ENCODE measurements at places on chromosomes 4 and X.
A peak's percentile ranks its signal among the peaks of the same experiment; 100 is the strongest.

DNA sequence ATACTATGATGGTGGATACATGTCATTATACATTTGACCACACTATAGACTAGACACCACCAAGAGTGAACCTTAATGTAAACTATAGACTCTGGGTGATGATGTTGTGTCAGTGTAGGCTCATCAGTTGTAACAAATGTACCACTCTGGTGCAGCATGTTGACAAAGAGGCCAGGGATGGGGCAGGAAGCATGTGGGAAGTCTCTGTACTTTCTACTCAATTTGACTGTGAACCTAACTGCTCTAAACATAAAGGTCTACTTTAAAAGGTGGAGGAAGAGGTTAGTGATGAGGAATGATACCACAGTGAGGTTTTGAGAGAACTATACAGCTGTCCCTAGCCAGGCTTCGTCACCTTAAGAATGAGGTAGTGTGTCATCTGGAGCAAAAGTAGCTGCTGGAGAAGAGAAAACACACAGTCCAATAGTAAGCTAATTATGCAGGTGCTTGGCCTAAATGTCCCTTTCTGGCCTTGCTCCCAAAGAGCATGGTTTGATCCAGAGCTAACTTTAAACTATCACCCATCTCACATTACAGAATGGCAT lies 38.4 kb downstream of the GRSF1 start:
- DNase-seq: no peak

GRCh38 chrX:45851434-45851991 lies 650.8 kb upstream of the DIPK2B start:
- DNase-seq: peak; percentile 70

GRCh38 chrX:39725114-39725513 lies 372.6 kb downstream of the BCOR start:
- no peak for DNase-seq

- no peak for DNase-seq
Observed at GRCh38 chr4:10197952-10198351, 81.4 kb upstream of the WDR1 start.

DNA sequence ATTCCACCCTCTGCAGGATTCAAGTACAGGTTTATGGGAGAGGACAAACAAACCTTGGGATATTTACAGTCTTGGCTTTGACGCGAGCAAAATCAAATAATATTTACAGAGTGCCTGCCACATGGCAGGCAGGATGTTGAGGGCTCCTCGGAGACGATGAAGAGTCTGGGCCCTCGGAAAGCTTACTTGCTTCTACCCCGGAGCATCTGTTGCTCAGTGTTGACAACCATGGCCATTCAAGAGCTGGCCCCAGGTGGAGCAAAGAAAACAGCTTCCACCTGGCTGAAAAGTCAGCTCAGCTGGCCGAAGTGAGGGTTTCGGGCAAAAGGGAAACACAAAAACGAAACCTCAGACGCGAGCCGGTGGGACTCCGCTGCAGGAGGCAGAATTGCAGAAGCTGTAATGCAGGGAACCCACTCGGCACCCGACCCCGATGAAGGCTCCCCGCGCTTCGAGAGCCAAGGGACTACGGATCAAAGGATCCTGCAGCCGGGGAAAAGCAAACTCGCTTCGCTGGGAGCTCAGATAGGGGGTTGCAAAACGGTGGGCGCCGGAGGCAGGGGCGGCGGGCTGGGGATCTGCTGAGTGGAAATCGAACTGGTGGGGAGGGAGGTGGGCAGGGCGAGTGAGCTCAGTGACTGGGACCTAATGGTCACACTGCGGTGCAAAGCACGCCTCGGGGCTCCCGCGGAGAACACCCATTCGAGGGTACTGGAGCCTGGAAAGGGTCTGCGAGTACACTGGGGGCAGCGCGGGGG lies 805 bp downstream of the ATP8A1 start:
- DNase-seq: peak; percentile 48

DNA sequence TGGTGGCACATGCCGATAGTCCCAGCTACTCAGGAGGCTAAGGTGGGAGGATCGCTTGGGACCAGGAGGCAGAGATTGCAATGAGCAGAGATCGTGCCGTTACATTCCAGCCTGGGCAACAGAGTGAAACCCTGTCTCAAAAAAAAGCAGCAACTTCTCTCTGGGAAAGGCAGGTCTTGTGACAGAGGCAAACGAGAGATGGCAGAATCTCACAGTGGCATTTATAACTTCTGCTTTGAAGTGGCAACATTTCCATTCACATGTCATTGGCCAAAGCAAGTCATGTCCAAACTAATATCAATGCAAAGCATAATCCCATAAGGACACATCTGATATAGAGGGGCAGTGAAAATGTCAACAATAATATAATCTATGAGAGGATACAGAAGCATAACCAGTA lies 79.8 kb downstream of the PPEF2 start:
- no peak for DNase-seq

GRCh38 chrX:120029354-120029753 lies 48.1 kb downstream of the RHOXF2B start:
- no peak for DNase-seq

GRCh38 chr4:99458911-99459447 lies 23.8 kb upstream of the ADH7 start:
- DNase-seq: no peak

DNA sequence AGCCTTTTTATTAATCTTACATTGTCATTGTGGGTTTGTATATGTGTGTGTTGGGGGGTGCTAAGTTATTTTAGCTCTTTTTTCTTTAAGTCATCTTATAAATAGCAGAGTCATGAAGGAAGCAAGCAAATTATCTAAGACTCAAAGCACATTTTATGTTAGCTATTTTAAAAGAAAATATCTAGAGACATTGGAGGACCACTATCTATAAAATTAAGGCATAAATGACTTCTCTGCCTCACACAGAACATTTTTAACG lies 3.7 kb upstream of the PPBP start:
- no peak for DNase-seq

GRCh38 chr4:176270669-176271068 lies 1.6 kb upstream of the ASB5 start:
- DNase-seq: no peak

DNA sequence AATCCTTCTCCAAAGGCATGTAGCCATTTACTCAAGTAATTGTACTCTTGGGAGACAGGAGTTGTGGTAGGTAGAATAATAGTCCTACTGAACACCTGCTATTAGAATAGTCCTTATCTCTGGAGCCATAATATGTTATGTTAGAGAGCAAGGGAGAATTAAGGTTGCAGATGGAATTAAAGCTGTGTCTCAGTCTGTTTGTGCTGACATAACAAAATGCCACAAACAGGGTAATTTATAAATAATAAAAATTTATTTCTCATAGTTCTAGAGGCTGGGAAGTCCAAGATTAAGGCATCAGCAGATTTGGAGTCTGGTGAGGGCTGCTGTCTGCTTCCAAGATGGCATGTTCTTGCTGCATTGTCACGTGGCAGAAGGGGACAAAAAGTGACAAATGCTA lies 24.2 kb upstream of the FRAS1 start:
- no peak for DNase-seq

DNA sequence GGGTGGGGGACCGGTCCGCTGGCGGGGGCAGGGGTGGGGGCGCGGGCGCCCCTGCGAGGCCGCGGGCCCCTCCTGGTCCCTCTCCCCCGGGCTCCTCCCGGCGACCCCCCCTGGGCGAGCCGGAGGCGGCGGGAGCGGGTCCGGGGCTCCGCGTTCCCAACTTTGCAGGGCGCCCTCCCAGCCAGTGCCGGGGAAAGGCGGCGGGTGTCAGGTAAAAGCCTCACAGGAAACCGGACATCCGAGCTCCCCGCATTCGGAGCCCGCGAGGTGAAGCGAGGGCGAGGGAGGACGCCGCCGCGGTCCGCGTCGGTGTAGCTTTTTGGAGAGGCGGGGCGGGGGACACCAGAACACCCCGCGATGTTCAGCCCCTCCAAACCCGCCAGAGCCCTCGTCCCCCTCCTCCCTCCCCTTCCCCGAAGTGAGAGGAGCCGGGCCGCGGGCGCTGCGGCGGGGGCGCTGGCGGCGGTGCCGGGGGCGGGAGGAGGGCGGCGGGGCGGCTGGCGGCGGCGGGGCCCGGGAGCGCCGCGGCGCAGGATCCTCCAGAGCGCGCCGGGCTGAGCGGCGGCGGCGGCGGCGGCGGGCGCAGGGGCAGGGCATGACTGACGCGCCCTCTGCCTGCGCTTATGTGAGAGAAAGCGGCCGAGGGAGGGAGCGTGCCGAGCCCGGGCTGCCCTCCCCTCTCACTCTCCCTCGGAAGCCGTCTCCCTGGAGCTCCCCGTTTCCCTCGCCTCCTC lies at the start of gene VEGFC:
Gene VEGFC, minus strand, starts transcription at position 597 of the 734 bp plus-strand sequence. CDS start 611 bp downstream, outside the sequence.
- peak; percentile 36 for DNase-seq

GRCh38 chr4:105061136-105061696 lies 85.5 kb upstream of the TET2 start:
- DNase-seq: peak; percentile 41

Measured in stimulated activated CD4-positive, alpha-beta T cell treated with anti-CD3 and anti-CD28 coated beads, Interleukin-2, amount 100 ng/mL, for 24 hours (primary cell).